ENCODE measurements at places on chromosomes 5 and 9. TPM values are rescaled to one million over a fixed set of nuclear protein-coding genes. Genes with fewer than 3 reads are reported as not detected.

DNA sequence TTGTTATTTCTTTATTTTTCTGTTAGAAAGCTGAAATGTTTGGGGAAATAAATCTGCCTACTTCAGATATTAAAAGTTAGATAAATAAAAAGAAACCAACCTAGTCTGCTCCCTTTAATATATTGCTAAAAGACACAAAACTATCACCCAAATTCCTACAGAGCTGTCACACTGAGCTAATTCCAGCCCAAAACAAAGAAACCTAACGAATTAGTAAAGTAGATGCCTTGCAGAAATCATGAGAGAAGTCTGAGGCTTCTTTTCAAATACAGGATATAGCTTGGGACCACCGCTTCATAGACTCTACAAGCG lies 122.2 kb upstream of the LMX1B start:
- no peak for DNase-seq

The FOXD1 gene
- 39.2 TPM for total RNA-seq

DNA sequence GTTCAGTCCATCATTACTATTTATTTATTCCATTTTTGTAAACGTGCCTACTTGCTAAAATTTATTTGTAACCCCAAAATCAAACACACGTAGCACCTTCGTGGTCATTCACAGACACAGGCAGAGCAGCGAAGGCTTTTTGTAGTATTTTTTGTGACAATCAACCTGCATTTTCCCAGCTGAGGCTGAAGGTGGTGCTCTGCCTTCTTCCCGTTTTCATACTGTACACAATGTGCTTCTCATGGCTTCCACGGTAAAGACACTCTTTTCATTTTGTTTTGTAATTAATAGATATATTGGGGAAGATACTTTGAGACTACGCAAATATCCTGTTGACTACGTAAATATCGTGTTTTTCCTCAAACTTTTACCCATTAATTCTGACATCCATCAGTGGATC lies 19.4 kb downstream of the DAP start:
- no peak for DNase-seq

DNA sequence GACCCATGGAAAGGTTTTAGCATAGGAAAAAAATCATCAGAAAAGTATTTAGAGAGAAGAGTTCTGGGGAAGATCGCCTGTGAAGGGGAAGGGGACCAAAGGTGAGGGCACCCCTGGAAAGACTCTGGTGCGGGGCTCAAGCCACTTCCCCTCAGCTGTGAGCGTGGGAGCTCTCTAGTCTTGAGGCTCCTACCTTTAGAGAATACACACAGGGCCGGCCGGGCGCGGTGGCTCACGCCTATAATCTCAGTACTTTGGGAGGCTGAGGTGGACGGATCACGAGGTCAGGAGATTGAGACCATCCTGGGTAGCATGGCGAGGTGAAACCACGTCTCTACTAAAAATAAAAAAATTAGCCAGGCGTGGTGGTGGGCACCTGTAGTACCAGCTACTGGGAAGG lies 6.9 kb downstream of the TRIM41 start:
- DNase-seq: no peak

The COL23A1 gene
- not detected for total RNA-seq
